ENCODE measurements at places on chromosomes 1 and 21.

- DNase-seq = no peak
Observed at GRCh38 chr21:28903448-28903847, 89.2 kb downstream of the LTN1 start.

GRCh38 chr1:27298632-27299384 lies 23.2 kb upstream of the TMEM222 start:
- no peak for DNase-seq

- no peak for DNase-seq
Observed at GRCh38 chr1:207918581-207918980, 7.7 kb upstream of the CD34 start.

GRCh38 chr1:89686520-89686919 lies 53.6 kb downstream of the LRRC8C start:
- DNase-seq = no peak

- DNase-seq = no peak
Observed at GRCh38 chr1:194117582-194117981, 931.2 kb upstream of the B3GALT2 start.

- peak; percentile 3 for DNase-seq
Observed at GRCh38 chr1:202283379-202283844, 58.3 kb downstream of the UBE2T start.

DNA sequence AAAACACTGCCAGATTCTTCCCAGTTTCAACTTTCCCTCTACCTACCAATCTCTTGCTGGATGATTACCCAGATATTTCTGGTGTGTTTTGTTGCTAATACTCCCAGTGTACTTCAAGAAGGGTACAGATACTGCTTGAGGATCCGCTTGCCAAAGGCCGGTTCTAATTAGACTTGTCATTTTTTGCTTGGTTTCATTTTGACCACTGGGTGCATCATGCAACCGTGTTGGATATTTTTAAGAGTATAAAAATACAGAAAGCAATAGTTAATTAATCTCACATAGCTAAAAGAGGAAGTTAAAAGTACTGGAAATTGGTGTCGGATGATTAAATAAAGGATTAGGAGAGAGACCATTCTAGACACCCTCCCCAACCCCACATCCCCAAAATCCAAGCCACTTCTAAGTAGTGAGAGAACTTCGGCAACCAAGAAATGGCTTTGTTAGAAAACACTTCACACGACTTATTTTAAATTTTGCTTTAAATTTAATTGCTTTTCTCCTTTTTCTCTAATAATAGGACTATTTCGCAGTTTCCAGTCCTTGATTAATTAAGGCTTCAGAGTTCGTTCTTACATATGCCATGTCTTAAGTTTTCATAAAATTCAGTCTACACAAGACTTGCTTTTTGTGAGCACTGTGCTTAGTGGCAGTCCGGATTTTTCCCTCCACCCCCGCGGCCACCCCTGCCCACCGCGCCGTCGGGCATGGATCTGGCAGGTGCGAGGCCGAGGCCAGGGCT lies 2.5 kb upstream of the CDKN2C start:
- DNase-seq = no peak

All from activated naive CD4-positive, alpha-beta T cell treated with Interleukin-2 at 50 U/mL for 16 hours (primary cell).